Foreskin keratinocyte (primary cell): ENCODE measurements at places on chromosomes 5 and 9.

GRCh38 chr5:157581901-157582300 is 6.3 kb upstream of the ADAM19 start:
- no peak for DNase-seq

- DNase-seq = no peak
Observed at GRCh38 chr5:92401-93220, 643 bp downstream of the PLEKHG4B start.

- peak; percentile 83 for DNase-seq
Observed at GRCh38 chr9:5389109-5389732, 48.5 kb downstream of the PLGRKT start.

GRCh38 chr9:131583836-131584555 is 38.7 kb downstream of the PRRT1B start:
- no peak for DNase-seq

GRCh38 chr9:100100146-100100667 is 1.2 kb downstream of the INVS start:
- no peak for DNase-seq

DNA sequence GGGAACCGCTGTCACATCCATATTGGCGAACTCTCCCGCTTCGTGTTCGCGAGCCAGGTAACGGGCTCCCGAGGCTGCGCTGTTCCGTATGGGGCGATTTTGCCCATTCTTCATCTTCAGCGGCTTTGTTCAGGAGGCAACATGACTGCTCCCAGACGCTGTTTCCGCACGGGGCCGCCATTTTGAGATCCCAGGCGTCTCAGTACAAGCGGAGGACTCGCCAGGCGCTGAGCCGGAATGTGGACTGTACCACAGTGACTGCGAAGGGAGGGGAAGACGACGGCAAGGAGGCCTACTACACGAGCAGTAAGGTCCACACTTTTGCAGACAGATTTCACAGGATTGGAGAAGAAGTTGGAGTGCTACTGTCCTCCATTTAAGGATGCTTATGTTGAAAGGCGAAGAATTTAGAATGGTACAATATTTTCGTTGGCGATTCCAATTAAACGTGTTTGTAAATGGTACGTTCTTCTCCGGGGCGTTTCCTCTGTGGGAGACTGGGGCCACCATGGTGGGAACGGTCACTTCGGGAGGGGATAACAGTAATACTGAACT is 41.6 kb upstream of the ZNF300 start:
- DNase-seq = peak; percentile 76

GRCh38 chr9:36008774-36009300 is 27.9 kb upstream of the RECK start:
- no peak for DNase-seq

DNA sequence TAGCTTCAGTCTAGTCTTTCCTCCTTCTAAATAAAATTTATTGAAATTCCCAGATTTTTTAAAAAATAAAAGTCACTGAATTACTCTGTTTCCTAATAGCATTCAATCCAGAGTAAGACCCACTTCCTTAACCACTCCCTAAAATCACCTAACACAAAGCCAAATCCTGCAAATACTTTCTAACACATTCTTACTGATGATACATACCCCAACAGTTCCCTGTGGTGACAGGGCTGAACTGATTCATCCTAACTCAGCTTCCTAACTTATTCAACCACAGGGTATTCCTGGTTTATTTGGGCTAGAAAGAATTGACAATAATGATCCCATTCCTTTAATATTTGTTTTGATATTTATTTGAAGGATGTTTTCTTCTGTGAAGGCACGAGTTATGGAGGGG is 40.7 kb upstream of the ZNF300 start:
- DNase-seq = peak; percentile 61

GRCh38 chr9:70422371-70423043 is 8.1 kb upstream of the KLF9 start:
- no peak for DNase-seq

DNA sequence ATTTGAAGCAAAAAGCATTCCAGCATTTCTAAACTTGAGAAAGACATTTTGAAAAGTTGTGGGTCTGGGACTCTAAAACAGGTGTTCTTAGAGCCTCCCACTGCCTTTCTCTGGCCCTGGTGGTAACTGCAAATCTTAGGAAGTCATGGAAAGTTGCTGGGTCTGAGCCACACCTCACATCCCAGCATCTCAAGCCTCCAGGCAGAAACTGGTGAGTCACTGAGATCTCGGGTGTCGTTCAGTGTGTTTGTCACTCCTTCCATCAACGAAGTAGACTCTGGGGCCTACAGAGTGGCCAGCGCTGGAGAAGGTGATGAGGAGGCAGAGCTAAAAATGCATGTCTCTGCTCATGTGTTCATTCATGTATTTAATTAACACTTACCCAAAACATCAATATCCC is 59.6 kb upstream of the C5orf58 start:
- peak; percentile 51 for DNase-seq

DNA sequence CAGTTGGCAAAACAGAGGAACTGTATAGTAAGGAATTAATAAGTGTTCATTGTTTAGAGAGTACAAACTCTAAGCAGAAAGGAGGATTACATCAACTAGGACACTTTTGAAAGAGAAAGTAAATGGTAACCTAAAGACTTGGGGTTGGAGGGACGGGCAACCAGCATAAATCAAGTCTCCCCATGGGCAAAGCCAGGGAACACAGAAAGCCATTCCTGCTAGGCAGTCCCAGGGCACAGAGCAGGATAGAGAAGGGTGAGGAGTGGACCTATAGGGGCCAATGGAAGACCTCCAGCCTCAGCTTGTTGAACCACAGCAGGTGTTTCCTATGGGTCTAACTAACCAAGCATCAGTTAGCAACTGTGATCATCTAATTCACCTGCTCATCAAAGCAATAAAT is 9.2 kb upstream of the ERAP1 start:
- DNase-seq = no peak

- no peak for DNase-seq
Observed at GRCh38 chr9:72382405-72382804, 17.4 kb upstream of the ZFAND5 start.

DNA sequence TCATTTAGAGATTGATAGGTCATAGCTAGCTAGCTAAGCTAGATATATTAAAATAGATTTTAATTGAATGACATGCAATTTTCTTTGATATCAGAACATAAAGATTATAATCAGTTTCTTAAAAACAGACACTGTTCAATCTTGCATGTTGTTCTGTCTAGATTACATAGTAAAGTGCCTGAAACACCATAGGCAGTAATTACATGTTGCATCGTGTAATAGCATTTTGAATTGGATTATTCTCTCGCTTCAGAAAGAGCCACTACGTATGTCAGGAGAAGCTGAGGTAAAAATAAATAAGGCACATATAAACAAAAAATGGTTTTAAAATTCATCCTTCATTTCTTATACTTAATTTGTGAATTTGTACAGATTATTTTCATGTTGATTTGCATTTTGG is 148.0 kb upstream of the CDH12 start:
- no peak for DNase-seq

- no peak for DNase-seq
Observed at GRCh38 chr5:17257705-17258273, 40.4 kb downstream of the BASP1 start.

DNA sequence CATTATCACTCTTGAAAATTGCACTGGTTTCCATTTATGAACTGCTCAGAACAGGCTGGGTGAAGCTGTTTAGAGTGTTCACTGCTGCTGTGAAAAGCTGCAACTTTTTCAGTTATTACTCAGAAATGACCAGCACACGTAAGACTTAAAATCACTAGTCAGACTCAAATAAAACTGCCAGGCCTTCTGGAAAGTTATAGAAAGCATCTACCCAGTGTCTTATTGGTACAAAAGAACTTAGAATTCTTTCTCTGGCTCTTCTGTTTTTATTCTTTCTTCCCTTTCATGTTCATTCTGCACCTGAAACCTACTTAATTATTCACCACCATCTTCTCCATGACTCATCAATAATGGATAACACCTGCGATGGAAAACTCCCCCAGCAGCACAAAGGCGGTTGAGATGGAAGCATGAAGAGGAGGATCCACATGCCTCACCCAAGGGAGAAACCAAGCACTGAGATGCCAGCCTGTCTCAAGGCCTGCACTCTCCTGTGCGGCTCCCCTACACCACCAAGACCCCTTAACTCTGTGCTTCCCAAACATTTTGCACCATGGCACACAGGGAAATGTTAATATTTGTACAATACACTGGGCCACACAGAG is 171.9 kb downstream of the ENTREP1 start:
- no peak for DNase-seq

DNA sequence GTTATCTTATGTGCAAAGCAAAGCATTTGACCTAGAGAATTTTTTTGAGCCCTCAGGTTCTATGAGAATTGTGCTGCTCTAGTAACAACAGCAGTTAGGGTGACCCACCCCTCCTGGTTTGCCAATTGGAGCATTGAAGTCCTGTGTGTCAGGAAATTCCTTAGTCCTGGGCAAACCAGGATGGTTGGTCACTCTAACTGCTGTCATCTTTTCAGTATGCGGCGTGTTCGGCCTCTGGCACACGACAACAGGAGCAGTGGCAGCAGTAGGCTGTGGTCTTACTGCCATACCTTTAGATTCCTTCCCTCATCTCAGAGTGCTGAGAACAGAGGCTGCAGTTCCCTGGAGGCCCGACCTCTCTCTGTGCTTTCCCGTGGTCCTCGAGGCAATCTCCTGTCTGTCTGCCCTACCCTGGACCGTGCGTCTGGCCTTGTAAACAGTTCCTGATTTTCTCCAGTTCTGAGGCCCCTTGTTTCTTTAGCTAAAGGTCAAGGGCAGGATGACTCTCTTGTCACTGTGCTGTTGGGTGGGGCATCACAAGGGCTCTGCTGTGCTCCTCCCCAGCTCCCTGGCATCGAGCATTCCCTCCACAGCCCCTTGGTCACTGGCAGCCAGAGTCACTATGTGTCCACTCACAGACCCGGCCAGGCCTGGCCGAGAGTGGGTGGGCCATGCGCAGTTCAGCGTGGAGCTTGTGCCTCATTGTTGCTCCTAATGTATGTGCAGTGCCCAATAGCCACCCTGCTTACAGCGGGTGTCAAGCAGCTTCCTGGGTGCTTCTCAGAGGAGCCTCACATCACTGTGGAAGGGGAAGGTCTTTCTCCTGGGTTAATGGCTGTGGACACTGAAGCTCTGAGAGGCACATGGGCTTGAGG is 18.5 kb upstream of the COL15A1 start:
- no peak for DNase-seq

DNA sequence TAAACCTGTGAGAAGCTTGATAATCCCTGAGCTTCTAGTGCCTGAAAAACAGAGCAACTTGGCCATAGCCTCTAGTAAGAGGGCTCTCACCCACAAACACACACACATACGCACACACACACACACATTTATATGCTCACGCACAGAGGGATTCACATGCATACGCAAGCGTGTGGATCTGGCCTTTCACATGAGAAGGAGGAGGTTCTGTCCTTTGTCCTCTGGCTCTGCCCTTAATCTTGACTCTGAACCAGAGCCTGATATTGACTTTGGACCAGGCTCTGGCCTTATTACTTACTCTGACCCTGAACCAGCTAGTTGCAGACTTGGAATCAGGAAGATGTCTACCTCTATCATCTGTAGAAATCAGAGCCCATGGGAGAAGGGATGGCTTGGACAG is 10.0 kb upstream of the P4HA2 start:
- no peak for DNase-seq

- no peak for DNase-seq
Observed at GRCh38 chr5:143605403-143606005, 202.0 kb upstream of the NR3C1 start.

DNA sequence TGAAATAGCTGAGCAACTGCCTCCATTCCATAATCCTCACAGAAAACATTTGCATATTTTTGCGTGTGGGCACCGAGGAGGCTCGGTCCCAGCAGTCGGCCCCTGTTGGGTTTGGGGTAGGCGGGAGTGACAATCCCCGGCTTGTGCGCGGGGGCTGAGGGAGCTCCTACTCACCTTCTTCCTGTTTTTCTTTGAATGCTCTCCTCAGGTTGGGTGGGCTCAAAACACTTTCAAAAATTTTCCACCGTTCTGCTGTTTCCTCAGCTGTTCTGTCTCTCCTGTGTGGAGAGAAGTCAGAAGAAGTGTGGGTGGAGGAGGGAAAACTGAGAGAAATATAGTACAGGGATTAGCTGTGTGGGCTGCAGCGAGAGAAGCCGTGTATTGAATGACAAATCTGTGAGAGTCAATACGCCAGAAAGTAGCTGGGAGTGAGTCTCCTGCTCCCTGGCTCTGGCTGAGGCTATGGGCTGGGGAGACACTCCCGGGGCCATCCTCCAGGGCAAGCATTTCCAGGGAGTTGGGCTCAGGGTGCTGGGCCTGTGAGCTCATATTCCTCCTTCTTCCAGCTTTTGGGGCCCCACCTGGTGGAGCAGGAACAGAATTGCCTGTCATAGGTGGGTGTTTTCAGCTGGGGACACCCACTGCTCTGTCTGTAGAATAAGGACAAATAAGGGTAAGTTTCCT is 84.7 kb downstream of the CMYA5 start:
- DNase-seq = no peak

DNA sequence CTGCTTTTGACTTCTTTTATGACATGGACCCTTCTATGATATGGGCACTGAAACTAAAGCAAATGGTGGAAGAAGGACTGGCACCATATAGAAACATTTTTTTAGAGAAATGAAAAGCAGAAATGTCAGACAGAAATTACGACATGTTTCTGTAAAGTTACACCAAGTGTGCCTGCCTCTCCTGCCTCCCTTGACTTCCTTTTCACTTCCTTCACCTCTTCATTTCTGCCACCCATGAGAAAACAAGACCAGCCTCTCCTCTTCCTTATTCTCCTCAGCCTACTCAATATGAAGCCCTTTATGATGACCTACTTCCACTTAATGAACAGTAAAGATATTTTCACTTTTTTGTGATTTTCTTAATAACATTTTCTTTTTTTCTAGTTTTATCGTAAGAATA is 44.5 kb downstream of the ERCC6L2 start:
- DNase-seq = no peak

- no peak for DNase-seq
Observed at GRCh38 chr5:38925154-38925925, 79.5 kb downstream of the OSMR start.
